ENCODE measurements at places on chromosomes 1 and 21.

DNA sequence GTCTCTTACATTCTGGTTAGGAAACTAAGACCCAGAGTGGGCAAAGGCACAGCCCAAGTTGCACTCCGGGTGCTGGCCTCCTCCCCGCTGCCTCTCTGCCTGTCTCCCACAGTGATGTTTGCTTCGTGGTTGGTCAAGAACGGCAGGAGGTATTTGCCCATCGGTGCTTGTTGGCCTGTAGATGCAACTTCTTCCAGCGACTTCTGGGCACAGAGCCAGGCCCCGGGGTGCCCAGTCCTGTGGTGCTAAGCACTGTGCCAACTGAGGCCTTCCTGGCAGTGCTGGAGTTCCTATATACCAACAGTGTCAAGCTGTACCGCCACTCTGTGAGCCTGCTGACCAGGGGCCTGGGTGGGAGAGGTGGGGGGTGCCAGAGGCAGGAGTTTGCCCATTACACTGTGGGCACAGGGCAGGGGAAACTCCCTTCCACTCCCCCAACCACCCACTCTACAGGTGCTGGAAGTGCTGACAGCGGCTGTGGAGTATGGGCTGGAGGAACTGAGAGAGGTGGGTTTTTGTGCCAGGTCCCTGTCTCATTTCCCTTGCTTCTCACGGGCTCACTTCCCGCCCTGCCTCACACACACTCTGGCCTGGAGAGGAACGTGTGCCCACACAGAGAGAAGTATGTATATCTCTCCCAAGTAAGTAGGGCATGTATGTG is 1.9 kb downstream of the BTBD19 start:
- DNase-seq: no peak

DNA sequence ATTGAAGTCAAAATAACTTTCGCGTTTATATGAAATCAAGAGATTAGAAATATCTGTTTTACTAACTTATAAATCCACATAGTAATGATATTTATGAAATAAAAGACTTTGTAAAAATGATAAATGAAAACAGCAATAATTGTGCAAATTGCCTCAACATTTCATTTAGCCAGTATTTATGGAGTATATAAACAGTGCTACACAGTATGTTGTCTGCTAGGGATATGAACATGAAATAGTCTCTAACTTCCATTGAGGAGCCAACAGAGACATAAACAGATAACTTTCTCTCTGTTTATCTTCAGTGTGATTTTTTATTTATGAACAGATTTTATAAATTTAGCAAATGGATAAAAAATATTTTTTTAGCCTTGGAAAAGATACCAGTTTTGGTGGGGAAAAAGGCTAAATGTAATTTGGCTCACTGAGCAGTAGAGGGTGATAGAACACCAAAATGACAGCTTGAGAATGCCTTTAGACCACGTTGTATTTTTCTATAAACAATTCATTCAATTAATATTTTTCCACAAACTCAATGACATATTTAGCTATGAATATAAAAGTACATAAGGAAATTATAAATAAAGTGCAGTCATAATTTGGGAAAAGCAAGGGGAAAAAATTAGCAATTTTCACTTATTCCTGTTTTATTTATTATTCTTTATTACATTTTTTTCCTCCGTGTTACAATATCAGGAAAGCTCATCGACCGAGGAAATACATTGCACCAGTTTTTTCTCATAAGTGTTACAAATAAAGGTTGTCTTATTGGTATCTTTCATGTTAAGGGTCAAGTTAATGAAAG is 47.5 kb upstream of the EEIG2 start:
- no peak for DNase-seq

- no peak for DNase-seq
These were observed 20.3 kb upstream of the SLC26A9 start for GRCh38 chr1:205963352-205964155.

DNA sequence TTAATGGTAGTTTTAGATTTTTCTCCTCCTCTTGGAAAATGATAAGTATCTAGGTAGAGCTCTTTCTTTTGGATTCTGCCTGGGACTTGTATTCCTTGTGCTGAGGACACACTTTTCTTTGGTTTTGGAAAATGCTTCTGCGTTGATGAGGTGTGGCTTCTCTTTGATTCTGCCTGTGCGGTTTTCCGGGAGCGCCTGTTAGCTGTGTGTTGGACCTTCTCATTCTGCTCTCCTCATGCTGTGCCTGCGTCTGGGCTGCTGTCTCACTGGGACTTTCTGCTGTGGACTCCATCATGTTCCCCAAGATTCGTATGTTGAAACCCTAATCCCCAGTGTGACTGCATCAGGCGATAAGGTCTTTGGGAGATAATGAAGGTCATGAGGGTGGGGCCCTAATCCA is 21.0 kb downstream of the C1orf174 start:
- no peak for DNase-seq

DNA sequence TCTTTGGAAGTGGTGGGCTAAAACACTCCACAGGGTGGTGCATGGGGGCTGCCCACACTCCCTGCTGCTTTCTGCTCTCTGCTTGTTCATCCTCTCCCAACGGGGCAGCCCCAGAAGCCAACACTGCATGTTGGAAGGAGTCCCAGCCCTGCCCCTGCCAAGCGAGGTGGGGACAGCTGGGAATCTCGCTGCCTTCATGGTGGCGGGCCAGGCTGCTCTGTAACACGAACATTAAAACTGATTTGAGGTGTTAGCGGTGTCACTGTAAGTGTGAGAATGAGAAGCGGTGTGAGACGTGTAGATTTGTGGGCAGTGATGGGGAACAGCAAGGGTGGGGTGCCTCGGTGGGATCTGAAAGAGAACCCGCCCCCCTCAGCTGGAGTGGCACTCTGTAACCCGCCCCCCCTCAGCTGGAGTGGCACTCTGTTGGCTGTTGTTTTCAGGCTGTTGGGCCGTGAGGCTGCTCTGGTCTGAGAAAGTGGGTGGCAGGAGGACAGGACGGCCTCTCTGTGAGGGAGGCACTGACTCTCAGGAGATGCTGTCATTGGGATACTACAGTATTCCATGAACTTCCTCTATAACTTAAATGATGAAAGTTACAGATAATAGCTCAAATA is 80.9 kb downstream of the PCBP3 start:
- no peak for DNase-seq

GRCh38 chr1:29136391-29136915 is 12.8 kb upstream of the TMEM200B start:
- no peak for DNase-seq

DNA sequence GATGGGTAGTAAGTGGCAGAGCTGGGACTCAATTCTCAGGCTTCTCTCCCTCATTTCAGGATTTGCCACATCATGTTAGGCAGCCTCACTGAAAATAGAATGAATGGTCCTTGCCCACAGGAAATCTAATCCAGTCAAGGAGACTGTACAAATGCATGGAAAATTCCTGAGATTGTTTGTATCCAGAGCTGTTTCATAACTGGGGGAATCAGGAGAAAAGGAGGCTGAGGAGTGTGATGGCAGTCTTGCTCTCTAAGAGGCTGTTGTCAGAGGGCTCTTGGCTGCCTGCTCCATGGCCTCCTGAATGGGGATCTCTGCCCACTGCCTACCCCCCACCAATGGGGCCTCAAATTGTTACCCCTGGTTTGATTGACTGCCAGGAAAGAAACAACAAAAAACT is 141.9 kb upstream of the TNR start:
- DNase-seq: no peak

- no peak for DNase-seq
These were observed 23.8 kb downstream of the PIP5K1A start for GRCh38 chr1:151222130-151222529.

- no peak for DNase-seq
These were observed 160.6 kb upstream of the ATP1B1 start for GRCh38 chr1:168945870-168946269.
